GM10248 (cell line): ENCODE measurements at places on chromosomes 5 and 9.

DNA sequence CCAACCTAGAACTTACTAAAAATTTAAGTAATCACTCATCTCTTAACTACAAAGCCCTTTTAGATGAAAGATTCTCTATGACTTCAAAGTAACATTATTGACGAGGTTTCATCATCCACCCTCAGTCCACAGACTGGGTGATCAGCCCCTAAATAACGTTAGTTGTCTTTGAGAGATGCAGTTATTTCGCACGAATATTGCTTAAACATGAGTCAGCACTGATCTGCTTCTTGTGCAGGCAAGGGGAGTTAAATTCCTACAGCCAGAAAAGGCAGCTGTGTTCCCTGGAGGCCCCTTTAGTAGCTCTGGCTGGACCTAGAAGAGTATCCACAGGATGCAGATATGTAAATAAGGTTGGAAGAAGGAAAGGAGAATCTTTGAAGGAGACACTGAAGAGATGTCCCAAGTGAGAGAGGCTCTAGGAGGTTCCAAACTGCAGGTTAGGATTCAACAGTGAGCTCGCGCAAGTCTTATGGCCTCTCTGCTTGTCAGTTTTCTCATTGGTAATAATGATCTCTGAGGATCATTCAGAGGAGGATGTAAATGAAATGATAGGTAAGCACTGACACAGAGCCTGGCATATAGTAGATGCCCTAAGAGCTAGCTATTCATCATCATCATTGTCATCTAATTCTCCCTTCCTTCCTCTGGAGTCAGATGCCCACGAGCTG, 122.2 kb upstream of the MAN2A1 start:
- DNase-seq: no peak

DNA sequence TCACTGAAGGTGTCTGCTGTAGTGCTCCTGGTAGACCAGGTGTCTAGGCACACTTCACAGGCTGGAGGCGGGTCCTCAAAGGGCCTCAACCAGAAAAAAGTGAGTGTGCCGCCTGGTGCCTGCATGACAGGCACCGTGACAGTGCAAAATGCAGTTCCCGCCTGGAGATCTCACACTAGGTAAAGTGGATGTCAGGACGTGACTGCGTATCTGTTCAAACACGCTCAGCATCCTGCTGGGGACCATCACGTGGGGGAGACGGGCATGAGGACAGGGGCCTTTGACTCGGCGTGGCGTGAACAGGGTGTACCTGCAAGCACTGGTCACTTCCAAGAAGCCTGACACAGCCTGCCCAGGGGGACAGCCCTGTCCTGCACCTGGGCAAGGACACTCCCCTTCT, 32.3 kb upstream of the NTNG2 start:
- DNase-seq: no peak

DNA sequence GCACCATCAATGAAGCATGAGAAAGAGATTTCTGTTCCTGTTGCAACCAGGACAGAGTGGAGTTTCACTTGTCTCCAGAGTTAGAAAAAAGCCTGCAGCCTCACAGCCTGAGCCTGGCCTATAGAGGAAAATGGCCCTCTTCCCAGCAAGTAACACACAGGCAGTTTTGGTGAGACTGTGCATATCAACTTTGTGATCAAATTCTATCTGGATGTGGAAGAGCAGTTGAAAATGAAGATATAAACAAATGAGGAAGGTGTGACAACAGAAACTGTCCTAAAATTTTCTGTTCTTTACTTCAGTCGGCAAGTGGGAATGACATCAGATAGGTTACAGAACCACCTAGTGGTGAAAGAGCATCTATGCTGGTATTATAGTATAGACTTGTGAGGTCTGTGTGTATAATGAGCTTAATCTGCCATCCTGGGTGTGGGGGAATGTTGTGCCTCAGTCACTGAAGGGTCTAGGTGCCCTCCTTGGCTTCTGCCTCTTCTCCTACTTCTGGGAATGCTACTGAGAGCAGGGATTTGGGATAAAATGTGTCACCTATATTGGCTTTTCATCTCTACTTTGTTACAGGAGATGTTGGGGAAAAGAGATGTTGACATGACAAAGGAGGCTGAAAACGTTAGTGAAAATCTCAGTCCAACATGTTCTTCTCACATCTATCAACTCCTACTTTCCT, 28.2 kb downstream of the YIPF5 start:
- DNase-seq: peak; percentile 24

- no peak for DNase-seq
Observed at GRCh38 chr5:51279983-51280706, 103.1 kb upstream of the ISL1 start.

GRCh38 chr9:35909687-35910612, 660 bp downstream of the SPAAR start:
- DNase-seq: no peak

DNA sequence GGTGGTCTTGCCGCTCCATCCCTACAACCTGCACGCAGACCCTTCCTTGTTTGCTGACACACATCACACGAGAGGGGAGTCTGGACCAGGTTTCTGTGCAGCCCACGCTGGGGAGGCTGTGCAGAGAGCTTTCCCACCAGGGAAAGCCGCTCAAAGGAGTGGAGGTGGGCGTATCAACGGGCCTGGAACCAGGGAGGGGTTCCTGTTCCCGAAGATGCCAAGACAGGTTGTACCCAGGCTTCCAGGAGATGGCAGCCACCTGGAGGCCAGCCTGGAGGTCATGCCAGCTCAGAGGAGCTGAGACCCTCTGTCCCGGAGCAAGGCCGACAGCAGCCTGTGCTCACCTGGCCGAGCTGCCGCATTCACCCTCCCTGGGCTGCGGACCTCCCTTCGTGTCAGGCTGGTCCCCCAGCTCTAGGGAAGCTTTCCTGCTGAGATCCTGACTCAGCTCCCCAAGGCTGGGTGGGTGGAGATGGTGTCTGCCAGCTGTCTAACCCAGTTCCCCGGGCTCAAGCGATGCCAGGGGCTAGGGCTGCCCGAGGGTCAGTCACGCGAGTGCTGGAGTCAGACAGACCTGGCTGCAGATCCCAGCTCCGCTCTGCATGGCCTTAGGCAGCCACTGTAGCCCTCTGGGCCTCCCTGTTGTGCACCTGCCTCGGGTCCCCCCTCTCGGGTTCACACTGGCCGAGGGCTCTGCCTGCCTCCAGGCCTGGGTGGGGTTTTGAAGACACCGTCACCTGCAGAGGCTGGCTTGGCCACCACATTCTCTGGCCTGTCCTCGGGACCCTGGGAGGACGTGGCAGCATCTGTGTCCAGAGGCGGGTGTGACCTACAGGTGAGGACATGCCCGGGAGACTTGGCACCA, 28.5 kb upstream of the QSOX2 start:
- no peak for DNase-seq

DNA sequence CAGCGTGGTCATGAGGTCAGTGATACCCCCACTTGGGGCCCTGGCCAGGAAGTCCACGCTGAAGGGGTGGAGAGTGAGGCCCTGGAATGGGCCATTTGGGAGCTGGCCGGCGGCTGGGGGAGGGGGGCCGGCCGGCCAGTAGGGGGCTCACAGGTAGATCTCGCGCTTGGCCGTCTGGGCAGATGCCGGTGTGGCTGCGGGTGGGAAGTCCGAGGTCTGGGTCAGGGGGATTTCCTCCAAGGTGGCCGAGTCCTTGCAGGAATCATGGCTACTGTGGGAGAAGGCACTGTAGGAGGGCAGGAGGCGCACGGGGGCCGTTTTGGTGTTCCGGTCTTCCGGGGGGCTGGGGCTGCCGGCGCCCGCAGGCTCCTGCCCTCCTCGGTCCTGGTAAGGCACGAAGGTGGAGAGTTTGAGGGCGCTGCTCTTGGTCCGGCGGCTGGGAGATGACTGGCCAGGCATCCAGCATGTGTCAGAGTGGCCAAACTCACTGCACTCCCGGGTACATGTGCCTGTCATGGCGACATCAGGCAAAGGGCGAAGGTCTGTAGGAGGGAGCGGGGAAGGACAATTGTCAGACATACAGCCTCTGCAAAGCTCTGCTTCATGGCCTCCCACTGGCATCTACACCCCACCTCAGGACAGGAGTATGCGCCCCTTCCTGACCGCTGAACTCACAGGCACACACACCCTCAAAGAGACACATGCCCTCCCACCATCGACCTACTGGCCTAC, 24.1 kb downstream of the PCDH1 start:
- no peak for DNase-seq

GRCh38 chr5:151085517-151086041, 4.7 kb upstream of the TNIP1 start:
- DNase-seq: no peak

DNA sequence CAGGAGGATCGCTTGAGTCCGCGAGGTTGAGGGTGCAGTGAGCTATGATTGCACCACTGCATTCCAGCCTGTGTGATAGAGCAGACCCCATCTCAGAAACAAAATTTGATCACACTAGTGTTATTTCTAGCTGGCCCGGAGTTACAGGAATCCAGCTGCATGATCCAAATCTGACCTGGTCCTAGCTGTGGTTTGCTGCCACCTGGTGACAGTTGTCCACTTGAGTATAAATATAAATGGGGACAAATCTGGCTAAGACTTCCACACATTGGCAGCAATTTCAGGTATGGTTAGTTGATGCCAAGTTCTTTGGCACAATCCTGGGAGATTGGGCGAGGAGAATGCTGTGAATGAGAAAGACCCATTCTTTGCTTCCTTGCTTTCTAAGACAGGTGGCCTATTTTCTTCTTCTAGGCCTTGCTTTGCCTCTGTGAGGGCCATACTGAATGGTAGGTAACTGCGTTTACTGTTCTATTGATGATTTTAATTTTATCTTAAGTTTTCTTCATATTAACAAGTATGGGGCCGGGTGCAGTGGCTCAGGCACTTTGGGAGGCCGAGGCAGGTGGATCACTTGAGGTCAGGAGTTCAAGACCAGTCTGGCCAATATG, 35.4 kb downstream of the UBE2R2 start:
- DNase-seq: peak; percentile 37

GRCh38 chr5:18334949-18335348, 700.7 kb downstream of the TAF11L14 start:
- no peak for DNase-seq

- no peak for DNase-seq
Observed at GRCh38 chr5:74497706-74498105, 142.8 kb downstream of the ENC1 start.

DNA sequence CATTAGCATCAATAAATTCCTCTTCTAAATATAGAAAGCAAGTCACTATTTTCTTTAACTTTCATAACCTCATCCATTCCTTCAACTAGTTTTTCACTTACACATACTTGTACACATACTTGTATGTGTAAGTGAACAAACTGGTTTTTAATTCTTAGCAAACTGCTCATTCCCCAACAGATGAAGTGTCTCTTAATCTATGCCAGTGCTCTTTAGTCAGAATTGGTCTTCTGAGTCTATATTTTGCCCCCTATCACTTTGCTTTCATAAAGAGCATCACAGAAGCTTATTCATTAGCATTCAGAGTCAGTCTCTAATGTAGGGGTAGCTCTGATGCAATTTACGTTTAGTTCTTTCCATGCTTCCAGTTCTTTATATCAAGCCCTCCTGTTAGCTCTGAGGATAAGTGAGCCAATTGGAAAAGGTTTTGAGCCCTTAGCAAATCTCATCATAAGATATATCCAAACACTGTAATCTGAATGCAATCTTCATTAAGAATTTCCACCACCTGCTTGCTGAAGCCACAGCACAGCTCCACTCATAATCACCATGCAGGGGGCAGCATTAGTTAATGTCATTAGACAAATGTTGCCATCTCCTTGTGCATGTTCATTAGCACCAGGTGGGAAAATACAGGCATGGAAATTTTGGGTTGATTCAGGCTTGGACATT, 178.5 kb upstream of the SLC24A2 start:
- no peak for DNase-seq

- DNase-seq: no peak
Observed at GRCh38 chr5:104915226-104915625, 1352.6 kb upstream of the NUDT12 start.

- DNase-seq: no peak
Observed at GRCh38 chr5:121380066-121380465, 471.6 kb upstream of the FTMT start.

- DNase-seq: peak; percentile 20
Observed at GRCh38 chr9:115204904-115205453, 87.0 kb upstream of the TNC start.

GRCh38 chr5:41524174-41524573, 13.8 kb upstream of the PLCXD3 start:
- peak; percentile 12 for DNase-seq

- DNase-seq: no peak
Observed at GRCh38 chr9:94785215-94786169, 59.0 kb downstream of the AOPEP start.

GRCh38 chr5:147303251-147303650, 68.4 kb downstream of the STK32A start:
- no peak for DNase-seq

DNA sequence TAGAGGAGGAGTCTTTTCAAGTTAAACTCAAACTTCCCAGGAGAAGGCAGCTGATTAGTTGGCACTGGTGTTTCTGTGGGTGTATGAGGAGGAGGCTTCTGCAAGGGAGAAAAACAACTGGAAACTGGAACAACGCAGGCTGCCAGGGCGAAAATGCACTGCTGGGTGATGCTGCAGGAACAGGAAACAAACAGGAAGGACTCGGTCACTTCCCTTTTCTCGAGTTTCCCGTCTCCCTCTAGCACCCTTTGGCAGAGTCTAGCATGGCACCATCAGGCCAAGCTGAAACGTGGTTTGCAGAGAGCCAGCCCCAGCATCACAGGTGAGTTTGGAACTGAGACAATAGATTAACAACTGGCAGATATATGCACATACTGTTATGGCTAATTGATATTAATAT, 77.5 kb upstream of the CAST start:
- no peak for DNase-seq

DNA sequence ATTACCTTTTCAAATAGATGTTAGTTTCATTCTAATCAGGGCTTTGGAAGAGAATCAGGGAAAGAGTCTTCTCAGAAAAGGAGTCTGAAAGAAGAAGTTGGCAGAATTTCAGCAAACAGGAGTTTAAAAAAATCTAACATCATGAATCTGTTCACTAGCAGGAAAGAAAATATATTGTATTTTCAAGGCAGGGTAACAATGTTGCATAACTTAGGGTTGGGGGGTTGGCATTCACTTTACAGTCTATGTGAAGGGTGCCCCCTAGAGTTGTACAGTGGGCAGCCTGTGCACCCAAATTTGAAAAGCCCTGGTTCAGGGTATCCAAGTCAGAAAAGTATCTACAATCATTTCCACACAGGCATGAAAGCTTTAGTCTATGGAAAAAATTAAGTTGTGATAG, 348.4 kb upstream of the SLC30A5 start:
- DNase-seq: no peak

DNA sequence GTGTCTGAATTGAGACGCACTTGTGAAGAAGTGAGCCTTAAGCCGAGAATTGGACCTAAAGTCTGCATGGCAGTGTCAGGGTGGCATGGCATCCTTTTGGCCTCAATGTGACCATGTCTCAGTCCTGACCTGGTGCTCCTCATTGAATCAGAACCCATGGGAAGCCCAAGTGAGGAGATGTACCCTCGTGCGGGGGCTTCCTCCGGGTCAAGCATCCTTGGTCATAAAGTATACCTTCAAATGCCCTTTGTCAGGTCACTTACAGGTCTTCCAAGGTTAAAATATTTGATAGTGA, 202.2 kb downstream of the GADD45G start:
- no peak for DNase-seq
